ENCODE measurements at places on chromosomes 12 and 14. TPM values are rescaled to one million over a fixed set of nuclear protein-coding genes. Genes with fewer than 3 reads are reported as not detected.

GYS2 gene
- total RNA-seq, result not detected

ADAMTS20 gene
- 2.0 TPM for total RNA-seq

FGF6 gene
- total RNA-seq, result not detected

PLXNC1 gene
- 5.8 TPM for total RNA-seq

MYH6 gene
- not detected for total RNA-seq

LRTM2 gene
- total RNA-seq, result not detected

SCNN1A gene
- total RNA-seq, result not detected

TAS2R9 gene
- not detected for total RNA-seq

PYM1 gene
- total RNA-seq, result 54.0 TPM

WNT1 gene
- 1.2 TPM for total RNA-seq

DNA sequence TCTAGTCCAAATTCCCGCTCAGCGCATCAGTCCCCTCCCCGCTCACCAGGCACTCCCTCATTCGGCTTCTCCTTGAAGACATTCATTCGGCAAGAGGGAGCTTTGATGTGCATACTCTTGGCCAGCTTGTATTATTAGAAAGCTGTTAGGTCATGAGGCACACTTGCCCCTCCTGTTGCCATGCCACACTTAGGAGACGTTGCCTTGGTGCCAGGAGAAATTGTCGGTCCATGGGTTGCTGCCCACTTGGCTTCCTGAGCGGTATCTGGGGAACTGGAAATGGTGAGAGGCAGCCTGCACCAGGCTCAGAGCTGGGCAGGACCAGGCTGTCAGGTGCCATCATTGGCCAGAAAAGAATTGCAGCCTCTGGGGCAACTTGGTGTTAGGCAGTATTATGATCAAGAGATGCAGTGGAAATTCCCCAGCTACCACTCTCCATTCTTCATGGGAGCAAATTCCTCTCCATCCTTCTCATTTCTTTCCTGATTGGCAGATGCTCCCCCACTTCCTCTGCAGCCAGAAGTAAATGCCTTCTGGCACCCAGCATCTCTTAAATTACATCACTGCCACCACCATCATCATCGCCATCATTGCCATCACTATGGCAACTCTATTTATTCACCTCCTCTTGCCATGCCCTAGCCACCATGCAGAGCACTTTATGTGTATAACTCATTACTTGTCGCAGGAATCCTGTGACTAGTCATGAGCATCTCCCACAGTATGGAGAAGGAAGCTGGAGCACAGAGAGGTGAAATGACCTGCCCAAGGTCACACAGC is 12.4 kb downstream of the CABP1 start:
- DNase-seq, result no peak

GRCh38 chr14:63174760-63175191 is 29.5 kb upstream of the RHOJ start:
- peak; percentile 26 for DNase-seq

- no peak for DNase-seq
These were observed 62.1 kb downstream of the SPTB start for GRCh38 chr14:64817631-64818030.

GRCh38 chr12:128033473-128033872 is 233.5 kb upstream of the TMEM132C start:
- DNase-seq, result peak; percentile 7

DNA sequence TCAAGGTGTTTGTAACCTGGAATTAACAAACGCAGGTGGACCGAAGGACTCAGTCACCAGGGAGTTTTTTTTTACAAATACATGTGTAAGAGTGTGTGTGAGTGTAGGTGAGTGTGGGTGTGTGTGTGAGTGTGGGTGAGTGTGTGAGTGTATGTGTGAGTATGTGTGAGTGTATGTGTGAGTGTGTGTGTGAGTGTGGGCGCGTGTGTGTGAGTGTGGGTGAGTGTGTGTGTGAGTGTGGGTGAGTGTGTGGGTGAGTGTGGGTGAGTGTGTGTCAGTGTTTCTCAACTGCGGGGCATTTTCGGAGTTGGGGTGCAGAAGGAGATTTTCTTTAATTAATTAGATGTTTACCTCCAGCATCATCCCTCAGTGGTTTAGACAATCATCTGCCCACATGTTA is 1178.8 kb downstream of the VRK1 start:
- no peak for DNase-seq

- no peak for DNase-seq
These were observed 12.2 kb downstream of the HIP1R start for GRCh38 chr12:122847516-122847836.

DNA sequence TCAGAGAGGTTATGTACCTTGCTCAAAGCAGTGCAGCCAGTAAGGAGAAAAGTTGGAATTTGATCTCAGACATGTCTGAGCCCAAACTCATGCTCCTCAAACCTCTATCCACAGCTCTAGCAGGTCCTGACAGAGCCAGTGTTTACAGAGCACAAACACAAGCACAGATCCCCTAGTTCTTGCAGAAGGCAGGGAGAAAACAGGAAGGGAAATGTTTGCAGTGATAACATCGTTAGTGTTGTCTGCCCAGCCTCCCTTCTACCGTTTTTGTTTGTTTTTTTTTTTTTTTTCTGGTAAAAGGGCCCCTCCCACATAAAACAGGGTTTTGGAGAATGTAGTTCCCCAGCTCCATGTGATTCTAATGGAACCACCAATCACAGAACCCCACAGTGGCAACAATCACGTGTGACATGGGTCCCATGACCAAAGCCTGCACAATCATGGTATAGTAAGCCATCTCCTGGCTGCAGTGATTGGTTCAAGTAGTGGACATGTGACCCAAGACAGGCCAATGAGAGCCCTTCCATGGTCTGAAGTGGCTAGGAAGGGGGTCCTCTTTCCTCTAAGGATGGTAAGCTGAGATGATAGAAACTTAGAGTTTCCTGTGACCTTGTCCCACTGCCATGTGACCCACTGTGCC is 513.4 kb downstream of the MED13L start:
- DNase-seq, result no peak

DNA sequence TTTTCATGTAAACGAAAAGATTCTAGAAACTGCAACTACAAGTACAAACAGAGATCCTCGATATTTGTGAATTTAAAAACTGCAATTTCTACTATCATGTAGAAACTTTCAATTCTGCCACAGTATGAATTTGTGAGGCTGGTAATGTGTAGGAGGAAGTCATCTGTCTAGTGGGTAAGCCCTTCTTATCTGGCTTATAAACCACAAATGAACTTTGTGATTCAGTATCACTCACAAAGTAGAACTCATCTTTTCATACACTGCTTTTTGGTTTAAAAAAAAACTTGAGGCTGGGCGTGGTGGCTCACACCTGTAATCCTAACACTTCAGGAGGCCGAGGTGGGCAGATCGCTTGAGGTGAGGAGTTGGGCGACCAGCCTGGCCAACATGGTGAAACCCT is 20.7 kb downstream of the GTF2A1 start:
- DNase-seq, result no peak

DNA sequence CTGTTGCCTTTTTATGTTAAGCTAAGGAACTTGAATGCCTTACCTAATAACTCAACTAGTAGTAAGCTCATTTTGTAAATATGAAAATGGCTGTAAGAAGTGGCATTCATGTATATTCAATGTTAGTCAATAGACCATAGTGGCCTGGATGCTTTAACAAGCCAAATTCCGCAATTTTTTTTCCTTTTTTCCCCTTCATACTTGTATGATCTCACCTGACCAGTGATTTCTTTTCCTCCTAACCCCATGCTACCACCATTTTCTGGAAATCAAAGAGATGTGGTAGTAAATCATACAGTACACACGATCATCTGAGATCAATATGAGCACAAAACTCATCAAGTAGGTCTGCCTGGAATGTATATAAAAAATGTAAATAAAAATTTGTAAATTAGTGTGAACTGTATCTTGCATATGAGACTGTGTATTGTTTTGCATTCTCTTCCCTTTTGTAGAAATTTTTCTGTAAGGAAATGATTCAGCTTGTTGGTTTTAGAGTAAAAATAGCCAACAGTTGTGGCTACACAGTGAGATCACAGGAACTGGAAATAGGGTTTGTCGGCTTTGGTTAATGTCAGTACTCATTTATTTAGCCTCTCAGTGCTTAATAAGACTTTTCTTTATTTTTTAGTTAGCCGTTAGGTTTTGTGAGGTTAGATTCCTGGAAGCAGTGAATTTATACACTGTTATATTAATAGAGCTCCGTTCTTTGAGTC is 62.5 kb downstream of the ETNK1 start:
- no peak for DNase-seq

DNA sequence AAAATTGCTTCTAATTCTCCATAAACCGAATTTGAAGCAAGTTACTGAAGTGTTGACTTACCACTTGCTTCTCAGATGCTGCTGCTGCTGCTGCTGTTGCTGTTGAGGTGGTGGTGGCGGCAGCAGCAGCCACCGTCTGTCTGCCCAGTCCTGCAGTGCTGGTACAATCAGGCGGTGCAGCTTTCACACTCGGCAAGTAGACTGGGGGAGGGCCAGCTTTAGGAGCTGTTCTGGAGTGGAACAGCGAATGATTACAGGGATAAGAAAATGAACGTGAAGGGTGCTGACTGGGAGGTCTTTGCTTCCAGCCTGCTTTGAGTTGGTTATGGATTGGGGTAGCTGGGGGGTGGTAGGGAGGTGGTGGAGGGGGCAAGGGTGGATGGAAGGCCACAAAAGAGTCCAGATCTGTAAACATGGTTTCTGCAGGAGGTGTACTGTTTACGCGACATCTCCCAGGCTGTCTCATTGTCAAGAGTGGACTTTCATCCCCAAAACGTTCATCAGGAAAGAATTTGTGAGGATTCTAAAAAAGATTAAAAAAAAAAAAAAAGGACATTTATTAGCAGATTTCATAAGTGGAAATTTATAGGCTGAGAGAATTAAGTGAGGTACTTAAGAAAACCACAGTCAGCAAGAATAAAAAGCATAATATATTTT is 38.8 kb downstream of the UBR7 start:
- DNase-seq, result no peak

GRCh38 chr12:120668091-120668867 is 18.7 kb upstream of the MLEC start:
- peak; percentile 18 for DNase-seq

GRCh38 chr12:106267535-106267934 is 19.7 kb upstream of the CKAP4 start:
- no peak for DNase-seq

- no peak for DNase-seq
These were observed 10.1 kb upstream of the NR2C1 start for GRCh38 chr12:95083471-95083870.

- no peak for DNase-seq
These were observed 93.7 kb downstream of the B4GALNT3 start for GRCh38 chr12:553216-554000.

DNA sequence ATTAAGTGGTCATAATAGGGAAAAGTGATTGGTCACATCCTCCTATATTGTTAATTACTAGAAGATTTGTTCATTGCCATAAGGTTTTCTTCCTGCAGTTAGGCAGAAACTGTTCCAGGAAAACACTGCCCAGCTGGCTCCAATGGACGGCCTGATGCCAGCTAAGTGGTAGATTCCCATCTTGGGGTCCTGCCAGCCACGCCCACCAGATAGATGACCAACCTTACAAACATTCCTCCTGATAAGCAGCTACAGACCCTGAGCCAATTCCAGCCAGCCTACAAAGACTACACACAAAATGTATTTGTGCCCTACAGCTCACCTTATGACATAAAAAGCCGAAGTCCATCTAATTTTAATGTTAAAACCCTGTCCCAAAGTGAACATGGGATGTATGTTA is 685.9 kb upstream of the USP15 start:
- no peak for DNase-seq

GRCh38 chr14:26067341-26067740 is 530.5 kb downstream of the NOVA1 start:
- DNase-seq, result no peak

DNA sequence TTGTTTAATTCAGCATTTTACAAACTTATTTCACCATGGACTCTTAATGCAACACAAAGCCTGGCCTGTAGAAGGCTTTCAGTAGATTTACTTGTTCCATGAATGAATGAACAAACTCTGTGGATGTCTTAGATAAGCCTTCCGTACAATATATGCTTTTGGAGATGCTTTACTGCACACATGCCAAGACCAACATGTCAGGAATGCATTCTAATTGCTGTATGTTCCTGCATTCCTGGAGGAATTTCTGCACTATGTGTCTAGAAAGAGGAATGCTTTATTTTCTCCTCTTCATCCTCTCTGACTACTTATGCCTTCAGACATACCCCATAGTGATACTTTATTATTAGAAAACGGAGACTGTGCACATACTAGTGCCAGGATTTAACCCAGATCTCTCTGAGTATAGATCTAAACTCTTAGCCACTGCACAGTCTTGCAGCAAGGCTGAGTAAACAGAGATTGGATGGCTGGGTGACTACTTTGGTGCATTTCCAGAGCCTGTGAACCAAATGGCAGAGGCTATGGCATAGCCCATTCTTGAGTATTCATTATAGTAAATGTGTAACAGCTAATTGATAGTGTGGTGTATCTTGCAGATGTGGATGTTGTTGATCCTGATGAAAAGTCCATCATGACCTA is 108.2 kb downstream of the SYNE2 start:
- DNase-seq, result no peak

DNA sequence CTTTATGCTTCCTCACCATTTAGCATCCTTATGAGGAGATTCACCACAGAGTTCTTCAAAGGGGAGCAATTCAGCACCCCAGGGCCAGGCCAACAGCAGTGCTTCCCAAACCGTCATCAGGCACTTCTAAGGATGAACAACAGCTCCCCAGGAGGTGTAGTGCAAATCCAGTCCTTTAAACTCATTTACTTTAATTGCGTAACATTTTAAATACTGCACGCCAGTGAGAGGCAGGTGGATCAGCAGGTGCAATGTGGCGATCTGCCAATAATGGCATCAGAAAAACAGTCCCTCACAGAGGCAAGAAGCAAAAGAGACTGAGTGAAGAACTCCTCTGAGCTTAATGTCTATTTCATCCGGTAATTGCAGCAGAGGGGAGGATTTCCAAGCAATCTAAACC is 770.9 kb upstream of the FOXG1 start:
- DNase-seq, result no peak

DNA sequence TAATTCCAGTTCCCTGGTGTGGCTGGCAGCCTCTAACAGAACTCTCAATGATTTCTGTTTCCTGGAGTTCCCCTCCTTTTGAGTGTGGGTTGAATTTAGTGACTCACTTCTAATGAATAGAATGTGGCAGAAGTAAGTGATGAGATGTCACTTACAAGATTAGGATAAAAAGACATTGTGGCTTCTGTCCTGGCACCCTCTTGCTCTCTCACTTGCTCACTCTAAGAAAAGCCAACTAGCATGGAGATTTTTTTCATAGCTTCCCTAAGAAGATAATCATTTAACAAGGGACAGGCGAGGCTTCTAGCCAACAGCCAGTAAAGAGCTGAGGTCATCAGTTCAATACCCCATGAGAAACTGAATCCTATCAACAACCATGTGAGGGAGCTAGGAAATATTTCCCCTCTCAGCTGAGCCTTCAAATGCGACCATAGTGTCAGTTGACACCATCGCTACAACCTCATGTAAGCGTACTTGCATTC is 156.7 kb downstream of the TMTC3 start:
- DNase-seq, result no peak

DNA sequence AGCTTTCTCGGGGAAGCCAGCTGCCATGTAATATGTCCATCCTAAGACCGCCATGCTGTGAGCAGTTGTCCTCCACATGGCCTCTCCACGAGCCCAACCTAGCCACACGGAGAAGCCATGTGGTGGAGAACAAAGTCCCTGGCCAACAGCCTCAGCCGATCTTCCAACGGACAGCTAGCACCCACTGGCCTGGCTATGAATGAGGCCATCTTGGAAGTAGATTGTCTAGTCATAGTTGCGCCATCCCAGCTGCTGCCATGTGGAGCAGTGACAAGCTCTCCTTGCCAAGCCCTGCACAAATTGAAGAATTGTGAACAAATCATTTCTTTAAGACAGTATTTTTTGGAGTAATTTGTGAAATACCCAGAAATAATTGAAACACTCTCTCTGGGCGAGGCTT is 49.3 kb upstream of the USP44 start:
- no peak for DNase-seq
